Frontal cortex (tissue), 4 donors: ENCODE measurements at places on chromosomes 3 and 15. TPM values are rescaled to one million over a fixed set of nuclear protein-coding genes. Genes with fewer than 3 reads are reported as not detected.
A peak's percentile ranks its signal among the peaks of the same experiment; 100 is the strongest.

Gene GNB5
- total RNA-seq, result 34.2 TPM

Gene PRKCD
- 0.82 TPM for total RNA-seq

Gene ADGRG7
- not detected for total RNA-seq

Gene CMTM8
- total RNA-seq, result 0.41 TPM

- DNase-seq, result no peak
Observed at GRCh38 chr3:77563012-77563411, 523.1 kb downstream of the ROBO2 start.

GRCh38 chr3:121974601-121975111 lies 47.4 kb downstream of the ILDR1 start:
- DNase-seq, result no peak

- DNase-seq, result no peak
Observed at GRCh38 chr3:26653811-26654425, 31.3 kb downstream of the LRRC3B start.

DNA sequence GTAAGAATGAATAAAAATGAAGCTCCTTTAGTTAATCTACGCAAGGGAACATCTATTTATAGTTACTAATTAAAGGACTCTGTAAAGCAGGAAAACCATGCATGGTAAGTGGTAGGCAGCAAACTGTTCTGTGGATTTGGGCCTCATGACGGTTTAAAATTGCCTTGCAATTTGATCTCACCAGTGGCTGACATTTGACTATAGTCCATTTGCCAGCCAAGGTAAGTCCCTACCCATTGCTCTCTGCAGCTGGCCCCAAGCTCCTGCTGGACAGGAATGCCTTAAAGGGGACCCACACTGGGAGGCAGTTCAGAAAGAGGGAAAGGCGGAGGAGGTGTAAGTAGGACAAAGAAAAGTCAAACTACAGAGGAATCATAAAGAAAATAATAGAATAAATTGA lies 203.3 kb downstream of the PLCL2 start:
- no peak for DNase-seq

- DNase-seq, result no peak
Observed at GRCh38 chr3:183098536-183099025, 715 bp downstream of the MCCC1 start.

DNA sequence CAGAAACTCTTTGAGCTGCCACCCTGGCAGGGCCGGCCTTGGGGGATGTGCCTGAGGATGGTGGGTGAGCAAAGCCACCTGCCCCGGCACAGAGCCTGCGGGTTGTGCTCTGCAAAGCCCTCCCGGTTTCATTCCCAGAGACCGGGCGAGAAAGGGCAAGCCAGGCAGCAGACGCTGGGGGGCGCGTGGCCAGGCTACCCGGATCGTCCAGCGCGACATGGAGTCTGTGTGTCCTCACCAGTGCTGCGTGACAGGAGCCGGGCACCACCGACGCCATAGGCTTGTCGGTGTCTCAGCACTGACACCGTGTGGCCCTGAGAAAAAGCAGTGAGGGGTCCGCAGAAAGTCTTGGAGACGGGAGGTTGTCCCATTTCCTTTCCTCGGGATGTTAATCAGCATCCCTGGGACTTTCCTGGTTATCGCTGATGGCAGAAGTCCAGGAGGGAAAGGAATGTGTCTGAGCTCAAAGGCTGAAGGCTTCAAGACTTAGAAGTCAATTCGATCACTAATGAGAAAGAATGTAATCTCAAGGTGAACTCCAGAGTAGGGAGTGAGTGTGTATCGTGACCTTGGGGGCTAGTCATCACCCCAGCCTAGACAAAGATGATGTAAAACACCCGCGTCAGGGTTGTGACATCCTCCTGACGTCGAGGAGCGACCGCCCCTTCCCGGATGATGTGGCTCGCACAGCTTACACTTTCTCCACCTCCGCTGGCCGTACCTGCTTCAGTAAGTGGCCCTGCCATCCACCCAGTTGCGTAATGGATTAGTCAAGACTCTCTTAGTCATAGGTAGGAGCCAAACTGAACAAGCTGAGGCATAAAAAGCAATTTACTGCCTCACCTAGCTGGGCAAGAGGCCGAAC lies 36.3 kb upstream of the PLA2G4E start:
- peak; percentile 78 for DNase-seq

DNA sequence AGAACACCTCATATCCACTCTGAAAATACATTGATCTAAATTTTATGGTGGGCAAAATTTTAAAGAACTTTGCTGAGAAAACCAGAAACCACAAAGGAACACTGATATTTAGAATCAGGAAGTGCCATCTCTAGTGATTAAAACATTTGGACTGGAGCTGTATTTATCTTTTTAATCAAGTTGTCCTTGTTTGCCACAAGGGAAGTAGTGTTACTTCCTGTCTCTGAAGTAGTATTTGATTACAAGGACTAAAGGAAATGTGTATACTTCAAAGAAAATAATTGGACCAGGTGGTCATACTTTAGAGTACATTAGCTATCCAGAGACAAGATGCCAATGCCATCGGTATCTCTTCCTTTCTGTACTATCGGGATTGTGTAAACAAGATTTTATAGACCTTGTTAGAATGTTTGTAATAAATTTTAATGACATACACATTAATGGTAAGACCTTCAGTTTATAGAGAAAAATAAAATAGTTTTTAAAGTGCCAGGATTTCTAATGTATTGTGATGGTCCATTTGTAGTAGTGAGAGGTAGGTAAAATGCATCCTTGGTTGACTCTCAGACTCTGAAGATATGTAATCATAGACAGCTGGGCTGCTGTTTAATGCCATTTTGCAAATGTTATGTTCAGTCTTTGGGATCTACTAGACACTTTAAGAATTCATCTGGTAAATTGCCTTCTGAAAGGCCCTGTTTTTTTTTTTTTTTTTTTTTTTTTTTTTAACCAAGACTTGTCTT lies 131.9 kb downstream of the B3GALNT1 start:
- no peak for DNase-seq

DNA sequence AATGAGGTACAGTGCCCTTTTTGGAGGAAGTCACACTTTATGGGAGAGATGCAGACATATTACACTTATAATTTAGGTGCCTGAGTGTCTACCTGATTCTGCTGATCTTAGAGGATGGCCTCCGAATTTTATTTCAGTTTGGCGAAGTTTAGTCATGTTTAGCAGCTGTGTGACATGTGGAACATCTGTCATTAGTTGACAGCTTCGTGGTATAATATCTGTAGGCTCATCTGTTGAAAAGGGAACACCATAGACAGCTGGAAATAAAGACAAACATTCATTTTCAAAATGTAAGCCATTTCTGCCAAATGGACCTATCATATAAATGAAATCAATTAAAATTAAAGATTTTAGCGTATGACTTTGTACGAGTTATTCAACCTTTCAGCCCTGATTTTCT lies 165.4 kb downstream of the CFAP20DC start:
- no peak for DNase-seq

DNA sequence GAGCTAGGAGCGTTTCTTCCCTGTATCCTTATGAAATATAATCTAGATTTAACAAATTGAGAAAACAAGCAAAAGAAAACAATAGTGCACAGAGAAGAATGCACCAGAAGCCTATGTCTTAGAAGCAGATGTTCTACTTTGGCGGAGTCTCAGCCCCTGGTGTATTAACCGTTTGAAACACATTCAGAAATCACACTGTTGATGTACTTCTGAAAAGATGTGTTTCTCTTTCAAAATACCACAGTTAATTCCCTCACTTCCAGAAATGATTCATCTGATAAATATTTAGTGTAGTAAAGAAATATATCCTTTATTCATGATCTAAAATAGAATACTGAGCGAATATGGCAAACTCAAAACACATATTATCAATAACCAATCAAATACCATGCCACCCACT lies 77.7 kb downstream of the CBLB start:
- DNase-seq, result no peak

DNA sequence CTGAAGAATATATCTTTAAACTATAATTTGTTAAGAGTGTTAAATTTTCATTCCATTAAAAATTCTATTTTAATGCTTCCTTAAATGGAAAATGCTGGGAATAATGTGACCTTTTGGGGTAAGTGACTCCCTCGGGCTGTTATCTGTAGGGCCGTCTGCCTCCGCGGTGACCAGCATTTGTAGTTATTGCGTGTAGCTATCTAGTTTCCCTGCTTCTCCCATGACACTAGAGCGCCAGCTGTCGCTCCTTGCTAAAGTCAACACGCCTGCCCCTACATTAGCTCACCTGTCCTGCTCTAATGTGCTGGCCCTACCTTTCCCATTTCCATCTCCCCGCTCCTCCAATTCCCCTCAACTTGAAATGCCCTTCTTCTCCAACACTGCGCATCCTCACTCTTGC lies 12.4 kb upstream of the CHRM5 start:
- DNase-seq, result no peak
